ENCODE measurements at places on chromosomes 4 and X.

- no peak for DNase-seq
Observed at GRCh38 chr4:86256086-86256485, 103.8 kb downstream of the MAPK10 start.

DNA sequence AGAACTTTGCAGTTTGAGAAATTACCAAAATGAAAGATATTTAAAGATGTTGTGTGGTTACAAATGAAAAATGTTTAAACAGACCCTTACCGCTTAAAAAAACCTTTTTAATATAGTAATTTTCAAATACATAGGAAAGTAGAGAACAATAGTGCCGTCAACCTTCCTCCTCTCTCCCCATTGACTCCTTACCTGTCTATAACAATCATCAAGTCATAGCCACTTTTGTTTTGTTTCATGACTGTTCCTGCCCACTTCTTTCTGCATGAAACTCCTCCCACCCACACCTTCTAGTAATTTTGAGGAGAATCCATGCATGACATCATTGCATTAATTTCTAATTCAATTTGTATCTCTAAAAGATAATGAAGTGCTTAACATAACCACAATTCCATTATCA, 76.5 kb upstream of the ATP8A1 start:
- DNase-seq, result no peak

- DNase-seq, result no peak
Observed at GRCh38 chr4:38647101-38647819, 16.7 kb upstream of the KLF3 start.

- DNase-seq, result no peak
Observed at GRCh38 chr4:12458621-12459020, 1025.5 kb downstream of the RAB28 start.

DNA sequence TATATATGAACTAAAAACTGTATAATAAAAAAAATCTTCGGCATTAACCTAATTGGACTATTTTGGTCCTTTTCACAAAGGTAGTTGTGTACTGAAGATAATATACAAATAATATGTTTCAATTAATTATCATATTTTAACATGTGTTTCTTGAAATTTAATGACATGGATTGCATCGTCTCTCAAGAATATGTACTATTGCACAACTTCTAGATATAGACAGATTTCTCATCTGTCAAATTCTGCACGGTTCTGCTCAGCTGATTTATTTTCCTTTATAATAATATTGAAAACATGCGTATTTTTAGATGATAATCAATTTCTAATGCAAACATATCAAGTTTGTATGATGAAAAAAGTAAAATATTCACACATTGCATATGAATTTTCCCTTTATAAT, 498.7 kb upstream of the PABPC4L start:
- DNase-seq, result no peak

- DNase-seq, result no peak
Observed at GRCh38 chr4:39548425-39549067, 21.3 kb upstream of the UGDH start.

DNA sequence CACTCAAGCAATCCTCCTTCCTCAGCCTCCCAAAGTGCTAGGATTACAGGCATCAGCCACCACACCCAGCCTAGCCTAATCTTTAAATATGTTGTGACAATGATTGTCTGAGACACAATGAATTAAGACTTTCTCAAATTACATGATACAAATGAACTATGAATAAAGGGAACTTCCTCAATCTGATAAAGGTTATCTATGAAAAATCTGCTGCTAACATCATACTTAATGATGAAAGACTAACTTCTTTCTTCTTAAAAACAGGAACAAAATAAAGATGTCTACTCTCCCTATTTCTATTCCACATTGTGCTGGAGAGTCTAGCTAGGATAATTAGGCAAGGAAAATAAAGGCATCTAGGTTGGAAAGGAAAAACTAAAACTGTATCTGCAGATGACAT, 60.0 kb downstream of the PDHA1 start:
- DNase-seq, result no peak

DNA sequence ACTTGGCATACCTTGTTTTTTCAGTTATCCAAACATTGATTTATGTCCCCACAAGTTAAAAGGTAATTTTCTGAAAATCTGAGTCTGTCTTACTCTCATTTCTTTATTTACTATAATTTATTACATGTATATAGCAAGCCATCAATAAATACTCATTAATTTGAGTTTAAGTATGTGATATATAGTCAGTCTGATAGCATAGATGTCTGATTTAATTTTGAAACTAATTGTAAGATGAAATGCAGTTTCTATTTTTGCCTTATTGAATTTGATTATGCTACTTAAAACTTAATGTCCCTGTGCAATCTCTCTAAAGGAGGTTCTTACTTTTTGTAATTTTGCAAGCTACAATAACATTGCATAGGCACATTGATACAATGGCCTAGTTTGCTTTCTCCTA, 2418.6 kb downstream of the ARAP2 start:
- DNase-seq, result no peak
